ENCODE measurements at places on chromosomes 1 and 21. TPM values are rescaled to one million over a fixed set of nuclear protein-coding genes. Genes with fewer than 3 reads are reported as not detected.
A peak's percentile ranks its signal among the peaks of the same experiment; 100 is the strongest.

DNA sequence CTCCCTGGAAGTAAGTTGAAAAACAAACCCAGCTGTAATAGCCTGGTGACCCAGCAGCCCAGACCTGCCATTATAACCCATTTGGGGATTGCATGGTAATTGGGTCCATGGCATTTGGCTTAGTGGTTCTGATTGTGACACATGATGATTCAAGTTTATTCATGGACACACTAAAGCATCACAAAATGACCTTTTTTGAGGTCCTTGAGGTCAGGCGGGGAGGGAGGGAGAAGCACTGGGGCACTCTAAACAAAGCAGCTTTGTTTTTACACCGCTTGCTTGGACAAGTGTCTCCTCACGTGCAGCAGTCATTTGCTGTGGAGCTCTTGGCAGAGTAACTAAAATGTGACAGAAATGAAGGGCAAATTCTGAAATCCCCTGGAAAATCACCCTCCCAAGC lies 241.0 kb upstream of the SGIP1 start:
- DNase-seq, result no peak

DNA sequence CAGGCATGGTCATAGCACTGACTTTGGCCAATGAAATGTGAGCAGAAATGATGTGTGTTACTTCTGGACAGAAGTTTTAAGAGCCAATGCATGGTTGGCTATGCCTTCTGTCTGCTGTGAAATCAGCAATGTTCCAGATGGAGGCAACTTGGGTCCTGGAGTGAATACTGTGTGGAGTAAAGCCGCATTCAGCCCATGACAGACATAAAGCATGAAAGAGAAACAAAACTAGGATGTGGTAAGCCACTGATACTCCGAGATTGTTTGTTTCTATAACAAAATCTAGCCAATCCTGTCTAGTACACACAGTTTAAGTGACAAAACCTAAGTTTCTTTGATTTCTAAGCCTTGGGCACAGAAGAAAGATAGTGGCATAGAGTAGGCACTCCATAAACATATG lies 47.1 kb upstream of the ARHGAP29 start:
- no peak for DNase-seq

- DNase-seq, result no peak
Measured at GRCh38 chr1:39220891-39221870, 16.7 kb downstream of the MACF1 start.

DNA sequence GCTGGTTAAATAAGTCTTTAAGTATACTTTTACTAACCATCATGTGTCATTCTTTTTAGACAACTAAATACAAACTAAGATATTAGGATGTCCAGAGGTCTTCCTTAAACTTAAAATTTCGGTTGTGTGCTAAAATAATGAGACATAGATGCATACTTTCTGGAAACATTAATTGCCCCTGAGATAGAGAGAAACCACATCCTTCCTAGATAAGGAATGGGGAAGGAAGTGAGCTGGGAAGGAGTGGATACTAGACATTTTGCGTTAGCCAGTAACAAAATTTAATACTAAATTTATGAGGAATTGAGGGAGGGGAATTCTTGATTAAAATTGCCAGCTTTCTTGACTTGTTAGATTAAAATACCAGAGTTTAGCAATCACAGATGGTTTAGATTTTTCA lies 37.1 kb upstream of the PTGS2 start:
- no peak for DNase-seq

GRCh38 chr1:208756339-208756981 lies 512.3 kb upstream of the PLXNA2 start:
- no peak for DNase-seq

DNA sequence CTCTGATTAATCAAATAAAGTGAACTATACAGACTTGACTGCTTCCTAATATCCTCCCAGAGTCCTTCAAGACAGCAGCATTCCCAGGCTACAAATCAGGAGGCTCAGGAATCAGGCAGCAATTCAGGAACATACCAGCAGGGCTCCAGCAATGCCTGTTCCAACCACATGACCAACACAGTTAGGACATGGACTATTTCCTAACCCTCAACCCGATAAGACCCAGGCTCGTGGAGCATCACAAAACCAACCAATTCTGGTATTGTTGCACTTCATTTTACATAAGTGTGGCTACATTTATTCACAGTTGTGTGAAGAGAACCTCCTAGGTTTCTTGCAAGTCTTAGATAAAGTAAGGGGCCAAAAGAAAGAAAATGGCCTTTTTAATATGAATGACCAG lies 546.2 kb upstream of the ADGRL2 start:
- DNase-seq, result no peak

DNA sequence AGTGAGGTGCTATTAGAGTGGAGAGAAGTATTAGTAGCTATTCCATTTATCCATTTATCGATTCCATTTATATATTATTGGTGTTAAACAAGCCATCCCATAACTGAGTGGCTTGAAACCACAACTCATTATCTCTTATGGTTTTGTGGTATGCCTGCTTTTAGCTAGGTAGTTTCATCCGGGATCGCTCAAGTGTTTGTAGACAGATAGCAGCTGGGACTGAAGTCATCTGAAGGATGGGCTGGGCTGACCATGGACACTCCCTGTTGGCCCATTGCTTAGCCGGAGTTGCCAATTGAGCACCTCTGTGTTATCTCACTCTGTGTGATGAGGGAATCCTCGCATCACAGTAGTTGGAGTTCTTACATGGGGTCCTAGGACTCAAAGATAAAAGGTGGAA lies 622.5 kb downstream of the PLA2G4A start:
- no peak for DNase-seq

DNA sequence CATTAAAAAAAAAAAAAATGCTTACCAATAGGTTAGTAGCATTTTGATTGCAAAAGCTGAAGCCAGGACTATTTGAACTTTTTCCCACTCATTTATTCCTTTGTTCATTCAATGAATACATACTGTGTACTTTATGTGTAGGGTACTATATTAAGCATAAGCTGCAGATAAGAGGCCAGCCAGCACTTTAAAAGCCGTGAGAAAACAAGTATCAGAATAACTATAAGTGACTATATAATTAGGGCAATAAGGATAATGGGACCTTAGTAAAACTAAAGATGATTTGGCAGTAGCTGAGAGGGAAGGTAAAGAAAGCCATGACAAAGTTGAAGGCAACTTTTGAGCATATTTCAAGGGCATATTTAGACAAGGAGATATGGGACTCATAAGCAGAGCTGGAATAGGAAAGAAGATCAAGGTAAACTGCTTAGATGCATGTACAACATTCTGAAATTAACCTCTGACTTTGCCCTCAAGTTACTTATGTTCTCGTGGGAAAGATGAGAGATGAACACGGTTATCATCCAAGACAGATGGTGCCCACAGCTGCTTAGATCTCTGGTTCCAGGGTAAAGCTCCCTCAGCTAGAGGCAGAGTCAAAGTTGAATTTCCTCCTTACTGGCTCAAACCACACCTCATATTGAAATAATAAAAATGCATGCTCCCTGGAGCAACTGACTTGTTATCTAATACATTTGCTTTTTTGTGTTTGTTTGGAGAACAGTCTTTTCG lies 44.0 kb upstream of the FMO2 start:
- no peak for DNase-seq

DNA sequence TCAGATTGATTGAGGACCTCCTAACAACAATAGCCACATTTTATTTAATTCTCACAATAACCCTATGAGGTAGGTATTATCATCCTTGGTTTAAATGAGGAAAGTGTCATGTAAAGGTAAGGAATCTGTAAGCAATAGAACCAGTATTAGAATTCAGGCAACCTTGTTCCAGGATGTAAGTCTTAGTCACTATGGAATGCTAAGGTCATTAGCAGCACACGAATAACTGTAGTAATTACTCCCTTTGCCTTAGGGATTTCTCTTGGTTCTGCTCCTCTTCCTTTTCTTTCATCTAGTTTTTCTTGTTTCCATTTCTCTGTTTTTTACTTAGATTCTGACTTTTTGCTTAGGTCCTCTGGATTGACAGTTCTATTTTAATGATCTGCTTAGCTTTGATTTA lies 23.1 kb upstream of the ATP6V1G3 start:
- DNase-seq, result no peak

The PPIAL4G gene
- total RNA-seq, result not detected

DNA sequence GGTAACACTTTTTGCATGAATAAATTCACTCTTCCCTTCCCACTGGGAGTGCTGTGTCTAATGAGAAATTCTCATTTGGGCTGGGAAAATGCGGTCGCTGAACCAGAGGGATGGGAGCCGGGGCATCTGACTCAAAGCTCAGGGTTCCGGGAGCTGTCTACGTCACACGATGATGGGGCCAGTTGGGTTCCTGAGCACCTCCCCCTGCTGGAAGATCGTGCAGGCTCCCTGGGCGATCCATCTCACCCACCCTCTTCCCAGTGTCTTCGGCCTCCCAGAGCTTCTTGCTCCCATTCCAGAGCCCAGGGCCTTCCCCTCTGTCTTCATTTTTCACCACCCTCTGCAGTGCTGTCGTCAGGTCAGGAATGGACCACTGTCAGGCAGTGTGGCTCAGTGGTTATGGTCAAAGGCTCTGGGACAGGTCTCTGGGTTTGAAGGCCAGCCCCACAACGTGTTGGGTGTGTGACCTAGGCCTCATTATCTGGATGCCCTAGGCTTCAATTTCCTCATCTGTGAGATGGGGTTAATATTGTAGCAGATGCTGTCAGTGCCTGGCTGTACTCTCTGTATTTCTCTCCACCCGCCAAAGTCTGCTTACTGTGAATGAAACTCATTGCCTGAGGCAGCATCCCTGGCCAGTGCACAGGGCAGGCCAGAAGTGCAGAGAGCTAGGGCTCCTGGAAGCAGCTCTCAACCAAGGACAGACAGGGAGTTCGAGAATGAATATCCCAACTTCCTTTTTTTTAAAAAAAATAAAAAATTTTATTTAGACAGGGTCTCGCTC lies 31.8 kb downstream of the IGSF21 start:
- no peak for DNase-seq

DNA sequence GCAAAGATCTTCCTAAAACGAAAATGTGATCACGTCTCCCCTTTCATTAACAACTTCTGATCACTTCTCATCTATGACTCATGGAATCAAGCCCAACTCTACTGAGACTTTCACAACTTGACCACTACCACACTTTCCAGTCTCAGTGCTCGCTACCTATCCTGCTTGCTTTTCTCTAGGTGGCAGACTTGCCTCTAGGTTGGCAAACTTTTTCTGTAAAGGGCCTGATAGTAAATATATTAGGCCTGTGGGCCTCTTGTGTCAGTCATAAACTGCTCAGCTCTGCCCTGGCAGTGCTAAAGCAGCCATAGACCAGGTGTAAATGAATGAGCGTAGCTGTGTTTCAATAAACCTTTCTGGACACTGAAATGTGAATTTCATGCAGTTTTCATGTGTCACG lies 21.5 kb upstream of the HMGB4 start:
- no peak for DNase-seq

DNA sequence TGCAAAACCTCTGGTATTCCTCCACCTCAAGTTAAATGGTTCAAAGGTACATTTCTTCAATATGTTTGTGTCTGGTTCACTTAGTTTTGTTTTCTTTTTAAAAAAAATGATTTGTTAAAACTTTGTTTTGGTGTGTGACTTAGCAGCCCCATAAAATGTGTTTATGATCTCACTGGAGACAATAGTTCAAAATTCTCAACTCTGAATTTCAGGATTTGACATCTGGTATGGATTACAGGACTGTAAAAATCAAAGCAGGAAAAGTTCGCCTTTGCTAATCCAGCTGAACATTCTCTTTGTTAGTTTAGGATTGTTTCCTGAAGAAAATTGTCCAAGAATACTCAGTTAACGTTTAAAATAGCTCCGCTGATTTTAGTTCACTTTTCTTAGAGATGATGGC lies 231.7 kb downstream of the HMCN1 start:
- DNase-seq, result no peak

GRCh38 chr1:87735750-87736149 lies 407.1 kb downstream of the LMO4 start:
- DNase-seq, result no peak

The RNF186 gene
- total RNA-seq, result not detected

The HMCN1 gene
- total RNA-seq, result 0.38 TPM

The BGLAP gene
- total RNA-seq, result not detected

- DNase-seq, result peak; percentile 72
Measured at GRCh38 chr1:24540906-24541710, 14.8 kb upstream of the NCMAP start.

The SLC45A1 gene
- total RNA-seq, result 3.3 TPM

The SLC26A9 gene
- total RNA-seq, result not detected

DNA sequence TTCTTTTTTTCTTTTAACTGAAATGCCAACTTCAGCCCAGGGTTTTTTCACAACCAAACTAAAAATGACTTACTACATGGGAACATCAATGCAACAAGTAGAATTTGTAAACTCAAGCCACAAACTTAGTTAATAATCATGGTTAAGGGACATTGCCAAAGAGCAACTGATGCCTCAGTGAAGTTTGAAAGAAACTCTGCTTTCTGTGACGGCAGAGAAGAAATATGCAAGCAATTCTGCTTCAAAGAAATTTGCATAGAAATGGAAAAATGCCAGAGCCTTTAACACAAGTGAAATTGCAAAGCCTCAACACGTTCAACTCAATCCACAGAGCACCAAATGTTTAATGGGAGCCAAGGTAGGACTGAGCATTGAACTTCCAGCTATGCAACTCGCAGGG lies 5.0 kb upstream of the CHD5 start:
- peak; percentile 22 for DNase-seq

DNA sequence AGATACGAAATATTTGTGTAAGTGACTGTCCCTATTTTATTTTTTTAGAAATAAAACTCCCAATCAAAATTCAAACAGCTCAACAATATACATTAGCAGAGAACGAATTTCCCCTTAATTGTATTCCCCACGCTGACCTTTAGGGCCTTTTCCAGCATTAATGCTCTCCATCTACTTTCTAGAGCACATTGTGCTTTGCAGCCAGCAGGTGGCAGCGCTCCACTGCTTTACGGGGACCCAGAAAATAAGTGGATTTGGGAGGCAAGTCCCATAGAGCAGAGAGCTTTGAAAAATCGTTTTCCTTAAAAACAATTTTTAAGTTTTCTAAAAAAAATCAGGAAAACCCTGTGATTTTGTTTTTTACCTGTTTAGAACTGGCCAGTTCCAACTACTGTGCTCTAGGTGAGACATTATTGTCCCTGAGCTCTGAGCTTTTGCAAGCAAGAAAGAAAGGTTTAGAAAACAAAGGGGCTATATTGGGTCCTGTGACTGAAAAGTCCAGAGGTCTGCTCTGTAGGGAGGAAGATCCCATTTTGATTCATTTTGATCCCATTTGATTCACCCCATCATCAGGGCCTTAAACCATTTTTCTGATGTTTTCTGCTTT lies 144.4 kb upstream of the ZNF644 start:
- DNase-seq, result peak; percentile 36
